ENCODE measurements at places on chromosomes 5 and 9.

DNA sequence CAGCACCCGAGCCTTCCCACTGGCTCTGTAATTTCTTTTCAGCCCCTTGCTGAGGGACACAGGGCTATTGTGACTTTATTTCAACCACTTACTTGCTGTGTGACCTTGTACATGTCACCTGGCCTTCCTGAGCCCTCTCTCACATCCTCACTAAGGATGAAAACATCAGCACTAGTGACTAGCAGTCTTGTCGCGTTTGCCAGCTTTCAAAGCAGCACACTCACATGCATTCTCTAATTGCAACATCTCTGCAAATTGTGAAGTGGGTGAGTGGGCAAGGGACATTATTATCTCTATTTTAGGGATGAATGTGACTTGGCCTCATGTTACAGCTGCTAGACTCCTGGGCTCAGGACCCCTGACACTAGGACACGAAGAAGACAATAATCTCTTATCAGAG is 144.5 kb downstream of the SEC61B start:
- no peak for DNase-seq

DNA sequence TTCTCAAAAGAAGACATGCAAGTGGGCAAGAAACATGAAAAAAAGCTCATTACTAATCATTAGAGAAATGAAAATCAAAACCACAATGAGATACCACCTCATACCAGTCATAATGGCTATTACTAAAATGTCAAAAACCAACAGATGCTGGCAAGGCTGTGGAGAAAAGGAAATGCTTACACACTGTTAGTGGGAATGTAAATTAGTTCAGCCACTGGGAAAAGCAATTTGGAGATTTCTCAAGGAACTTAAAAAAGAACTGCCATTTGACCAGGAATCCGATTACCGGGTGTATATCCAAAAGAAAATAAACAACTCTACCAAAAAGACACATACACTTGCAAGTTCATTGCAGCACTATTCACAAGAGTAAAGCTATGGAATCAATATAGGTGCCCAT is 595.4 kb upstream of the RIOK2 start:
- DNase-seq: no peak

- DNase-seq: peak; percentile 58
Measured at GRCh38 chr5:79759436-79759835, 69.8 kb downstream of the CMYA5 start.

DNA sequence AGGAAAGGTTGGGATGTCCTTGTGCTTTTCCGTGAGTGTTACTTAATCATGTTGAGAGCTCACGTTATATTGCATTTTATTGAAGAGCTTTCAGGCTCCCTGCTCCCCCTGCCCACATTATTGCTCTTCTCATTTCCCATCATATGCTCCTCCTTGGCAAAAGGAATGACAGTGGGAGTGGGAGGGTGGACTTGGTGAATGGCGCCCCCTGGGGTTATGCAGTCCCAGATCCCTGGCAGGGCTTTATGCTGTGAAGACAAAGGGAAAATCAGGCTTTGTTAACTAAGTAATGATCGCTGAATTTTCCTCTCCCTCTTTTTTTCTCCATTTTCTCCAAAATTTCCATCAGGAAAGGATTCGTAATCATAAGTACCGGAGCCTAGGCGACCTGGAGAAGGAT is 166.6 kb downstream of the SMARCA2 start:
- DNase-seq: peak; percentile 46

DNA sequence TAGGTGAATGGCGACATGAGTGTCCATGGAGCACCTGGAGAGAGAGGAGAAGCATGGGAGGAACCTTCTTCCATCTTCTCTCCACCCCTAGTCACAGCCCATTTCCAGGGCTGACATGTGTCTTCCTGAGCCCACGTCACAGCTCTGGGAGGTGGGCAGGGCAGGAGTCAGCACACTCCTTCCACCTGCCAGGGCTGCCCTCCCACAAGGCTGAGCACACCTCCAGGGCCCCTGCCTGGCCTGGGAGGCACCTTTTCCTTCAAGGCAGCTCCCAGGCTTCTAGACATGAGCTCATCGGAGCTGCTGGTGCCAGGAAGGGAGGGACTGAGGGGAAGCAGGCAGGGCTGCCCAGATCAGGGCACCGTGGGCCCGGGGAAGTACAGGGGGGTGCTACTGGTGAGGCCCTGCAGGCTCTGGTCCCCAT is 13.6 kb upstream of the SYNPO start:
- no peak for DNase-seq

DNA sequence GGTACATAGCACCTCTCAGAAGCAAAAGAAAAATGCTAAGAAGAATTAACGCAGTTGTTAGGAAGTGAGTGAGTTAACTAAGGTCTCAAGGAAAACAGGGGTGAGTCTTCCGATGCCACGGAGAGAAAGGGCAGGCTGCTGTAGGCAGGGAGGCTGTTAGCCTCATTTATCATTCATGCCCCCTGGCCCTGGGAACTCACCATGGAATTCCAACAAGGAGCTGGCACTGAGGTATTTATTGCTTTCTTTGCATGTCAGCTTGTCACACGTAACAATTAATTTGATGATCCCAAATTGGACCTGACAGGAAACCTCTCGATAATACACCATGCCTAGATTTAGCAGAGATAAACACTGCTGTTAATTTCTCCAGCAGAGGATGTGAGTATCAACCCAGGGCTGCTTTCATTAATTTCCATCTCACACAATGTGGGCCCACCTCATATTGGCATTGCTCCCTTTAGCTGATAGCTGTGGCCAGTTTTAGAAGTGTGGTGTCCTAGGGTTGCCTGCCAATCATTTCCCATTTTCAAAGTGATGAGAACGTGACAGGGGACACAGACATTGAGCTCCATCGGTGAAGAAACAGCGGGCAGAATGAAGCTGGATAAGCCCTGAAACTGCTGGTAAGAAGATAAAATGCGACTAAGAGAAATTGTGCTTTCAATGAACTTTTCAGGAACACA is 45.3 kb downstream of the DAP start:
- DNase-seq: no peak

DNA sequence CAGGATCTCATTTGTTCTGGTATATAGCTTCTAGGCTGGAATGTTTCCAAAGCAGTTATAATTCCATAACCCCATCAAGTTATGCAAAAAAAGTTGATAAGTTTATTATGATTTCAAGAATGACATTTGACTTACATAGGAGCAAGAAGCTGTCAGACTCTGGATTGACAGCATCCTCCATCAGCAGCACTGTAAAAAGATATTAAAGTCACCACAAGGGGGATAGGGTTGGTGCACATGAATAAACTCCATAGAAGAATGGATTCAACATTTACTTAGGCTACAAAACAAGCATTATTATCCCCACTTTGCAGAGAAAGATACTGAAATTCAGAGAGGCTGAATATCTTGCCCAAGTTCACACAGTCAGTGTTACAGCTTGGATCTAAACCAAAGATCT is 208.9 kb upstream of the SLC30A5 start:
- DNase-seq: peak; percentile 42

GRCh38 chr5:65149827-65150226 is 331.9 kb downstream of the ADAMTS6 start:
- DNase-seq: no peak
